ENCODE measurements at places on chromosomes 4 and X.

- no peak for DNase-seq
Measured at GRCh38 chr4:84639145-84639544, 56.2 kb downstream of the CDS1 start.

DNA sequence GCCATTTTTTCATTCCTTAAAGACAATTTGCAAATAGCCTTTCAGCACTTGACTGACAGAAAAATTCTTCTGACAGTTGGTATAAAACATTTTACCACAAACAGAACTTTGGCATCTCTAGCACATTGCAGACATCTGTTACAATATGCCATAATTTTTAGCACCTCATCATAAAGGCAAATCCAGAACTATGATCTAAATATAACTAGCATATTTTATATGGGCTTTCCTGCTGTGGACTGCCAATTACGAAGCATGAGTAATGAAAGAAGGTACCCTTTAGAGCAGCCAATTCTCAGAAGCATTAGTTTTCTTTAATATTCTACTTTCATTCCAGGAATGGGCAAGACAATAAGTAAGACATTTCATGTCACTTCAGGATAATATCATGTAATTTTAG is 647.4 kb upstream of the GALNT7 start:
- DNase-seq: no peak

- no peak for DNase-seq
Measured at GRCh38 chr4:60378010-60378409, 822.1 kb upstream of the ADGRL3 start.

GRCh38 chrX:54494989-54495813 is 833 bp downstream of the FGD1 start:
- DNase-seq: no peak

DNA sequence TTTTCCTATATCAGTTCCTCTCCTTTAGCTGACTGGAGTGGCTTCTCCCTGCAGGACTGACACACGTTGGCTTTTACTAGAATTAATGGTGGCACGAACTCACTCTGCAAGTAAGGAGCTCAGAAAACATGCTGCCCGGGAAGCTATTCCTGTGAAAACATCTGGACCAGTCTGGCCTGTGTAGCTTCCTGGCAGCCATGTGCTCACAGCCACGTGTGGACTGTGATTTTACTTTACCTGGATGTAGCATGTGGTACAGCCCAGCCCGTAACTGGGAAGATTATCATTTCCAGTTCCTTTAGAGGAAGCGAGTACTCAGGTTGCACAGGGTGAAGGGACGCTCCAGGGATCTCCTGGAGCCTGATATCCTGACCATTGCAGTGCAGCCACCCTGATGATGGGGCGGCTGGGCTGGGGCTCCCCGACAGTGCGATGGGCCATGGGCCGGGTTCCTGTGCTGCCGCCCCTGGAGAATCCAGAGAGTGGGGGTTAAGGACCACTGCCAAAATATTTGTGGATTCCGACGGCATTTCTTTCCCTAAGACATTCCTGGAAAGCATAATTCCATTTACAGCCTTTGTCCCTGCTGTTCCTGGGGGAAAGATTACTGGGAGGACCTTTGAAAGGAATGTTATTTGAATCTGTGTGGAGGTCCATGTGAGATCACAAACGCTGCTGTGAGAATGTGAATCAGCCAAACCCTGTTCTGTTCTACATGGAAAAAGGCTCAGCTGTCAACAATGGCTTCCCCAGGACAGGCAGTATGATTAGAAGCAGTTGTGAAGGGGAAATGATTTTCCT is 35.0 kb downstream of the PROM1 start:
- DNase-seq: no peak

DNA sequence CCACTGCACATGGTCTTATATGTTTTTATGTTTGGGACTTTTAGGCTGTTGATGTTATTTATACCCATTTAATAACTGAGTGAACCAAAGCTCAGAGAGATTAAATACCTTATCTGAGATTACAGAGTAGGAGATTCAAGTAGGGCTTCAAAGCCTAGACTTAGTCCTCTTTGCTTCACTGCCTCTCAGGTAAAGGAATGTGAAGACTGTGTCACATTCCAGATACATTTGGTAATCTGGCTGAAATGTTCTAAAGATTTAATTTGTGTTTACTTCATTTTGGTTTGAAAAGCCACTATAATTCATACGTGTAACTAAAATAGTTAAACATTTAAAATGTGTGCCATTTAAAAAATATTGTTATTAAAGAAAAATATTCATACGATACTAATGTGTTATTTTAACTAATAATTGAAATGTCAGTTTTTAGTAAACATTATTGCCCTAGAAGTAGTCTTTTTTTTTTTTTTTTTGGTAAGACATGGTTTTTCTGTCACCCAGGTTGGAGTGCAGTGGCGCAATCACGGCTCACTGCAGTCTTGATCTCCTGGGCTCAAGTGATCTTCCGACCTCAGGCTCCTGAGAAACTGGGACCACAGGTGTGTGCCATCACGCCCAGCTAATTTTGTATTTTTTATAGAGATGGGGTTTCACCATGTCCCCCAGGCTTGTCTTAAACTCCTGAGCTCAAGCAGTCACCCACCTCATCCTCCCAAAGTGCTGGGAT is 54.3 kb downstream of the WWC2 start:
- DNase-seq: no peak

DNA sequence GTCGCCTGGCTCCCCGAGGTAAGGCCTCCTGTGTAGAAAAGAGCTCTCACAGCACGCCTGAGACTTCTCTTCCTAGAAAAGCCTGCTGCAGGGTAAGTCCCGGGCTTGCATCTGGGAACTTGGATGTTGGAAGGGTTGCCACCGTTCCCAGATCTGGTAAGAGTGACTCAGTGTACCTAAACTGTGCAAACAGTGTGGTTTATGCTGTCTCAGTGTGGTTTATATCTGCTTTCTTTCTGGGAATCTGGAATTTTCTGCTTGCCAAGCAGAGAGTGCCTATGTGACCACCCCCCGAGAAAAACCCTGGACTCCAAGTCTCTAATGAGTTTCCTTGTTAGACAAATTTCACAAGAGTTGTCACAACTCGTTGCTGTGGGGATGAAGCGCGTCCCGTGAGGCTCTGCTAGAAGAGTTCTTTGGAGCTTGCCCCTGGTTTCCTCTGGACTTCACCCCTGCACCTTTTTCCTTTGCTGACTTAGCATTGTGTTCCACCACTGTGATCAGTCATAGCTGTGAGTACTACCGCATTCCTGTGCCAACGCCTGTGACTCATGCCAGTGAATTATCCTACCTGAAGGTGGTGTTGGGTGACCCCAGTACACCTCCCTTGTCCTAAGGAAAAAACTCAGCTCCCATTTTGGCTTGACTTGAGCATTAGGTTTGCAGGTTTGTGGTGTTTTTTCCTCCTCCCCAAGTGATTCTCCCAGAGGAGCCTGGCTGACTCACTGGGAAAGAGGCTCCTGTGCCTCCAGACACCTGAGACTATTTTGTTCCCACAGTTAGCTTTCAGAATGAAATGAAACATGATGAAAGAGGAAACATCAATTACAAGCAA is 14.5 kb downstream of the SLC2A9 start:
- DNase-seq: peak; percentile 88

DNA sequence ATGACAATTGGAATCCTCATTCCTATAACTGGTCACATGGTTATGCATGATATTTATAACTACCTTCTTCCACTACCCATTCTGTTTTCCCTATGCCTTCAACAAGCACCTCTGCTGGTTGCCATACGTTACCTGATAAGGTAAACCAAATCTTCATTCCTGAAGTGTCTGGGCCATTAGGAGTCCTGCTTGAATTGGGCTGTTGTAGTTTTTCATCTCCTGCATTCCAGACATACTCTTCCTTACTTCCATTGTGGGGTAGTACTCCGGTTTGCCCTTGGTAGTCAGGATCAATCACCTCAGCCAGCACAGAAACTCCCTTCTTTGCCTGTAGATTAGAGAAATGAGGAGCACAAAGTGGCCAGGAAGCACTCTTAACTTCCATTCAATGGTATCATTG is 109.1 kb upstream of the LANCL3 start:
- DNase-seq: no peak

DNA sequence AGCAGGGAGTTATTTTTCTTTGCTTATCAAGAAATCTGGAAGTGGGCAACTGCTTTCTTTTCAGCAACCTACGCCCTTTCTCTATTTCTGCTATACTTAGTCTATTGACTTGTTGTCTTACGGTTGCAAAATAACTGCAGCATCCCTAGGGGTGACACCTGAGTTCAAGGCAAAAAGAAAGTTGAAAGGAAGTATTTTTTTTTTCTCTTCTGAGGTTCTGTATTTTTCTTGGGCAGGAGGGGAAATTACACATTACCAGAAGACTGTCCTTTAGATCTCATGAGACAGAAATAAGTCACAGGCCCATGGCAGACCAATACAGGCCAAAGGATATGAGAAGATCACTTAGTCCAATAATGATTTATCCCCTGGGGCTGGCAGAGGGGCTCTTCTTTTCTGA is 204.7 kb upstream of the CASK start:
- no peak for DNase-seq

DNA sequence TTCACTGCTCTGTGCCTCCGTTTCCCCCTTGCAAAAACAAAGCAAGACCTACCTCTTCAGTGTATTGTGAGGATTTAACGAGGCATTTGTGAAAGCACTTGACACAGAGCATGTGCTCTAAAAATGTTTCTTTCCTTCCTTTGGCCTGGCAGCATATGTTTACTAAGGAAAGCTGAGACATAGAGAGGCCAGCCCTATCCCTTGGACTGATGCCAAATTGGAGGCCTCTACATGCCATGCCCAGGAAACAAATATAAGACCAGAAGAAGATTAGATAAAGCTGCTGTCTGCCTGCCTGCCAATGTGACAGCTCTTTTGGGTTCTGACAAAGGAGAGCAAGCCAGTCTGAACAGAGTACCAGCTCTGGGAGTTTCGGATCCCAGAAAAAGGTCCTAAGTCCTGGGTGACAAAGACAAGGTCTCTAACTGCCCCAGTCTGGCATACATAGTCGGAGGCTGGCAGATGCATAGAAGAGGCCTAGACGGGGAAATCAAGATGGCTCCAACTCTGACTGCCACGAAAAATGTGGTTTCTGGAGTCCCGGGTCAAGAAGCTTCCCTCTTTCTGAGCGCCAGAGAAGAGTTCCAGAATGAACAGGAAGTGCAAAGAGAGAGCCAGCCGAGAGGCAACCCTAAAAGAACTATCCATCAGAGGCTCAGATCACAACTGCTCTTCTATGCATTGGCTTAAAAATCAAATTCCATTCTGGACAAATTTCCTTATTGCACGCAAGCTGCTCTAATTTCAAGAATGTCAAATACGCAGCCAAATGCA is 25.8 kb downstream of the OTUD6A start:
- peak; percentile 39 for DNase-seq

DNA sequence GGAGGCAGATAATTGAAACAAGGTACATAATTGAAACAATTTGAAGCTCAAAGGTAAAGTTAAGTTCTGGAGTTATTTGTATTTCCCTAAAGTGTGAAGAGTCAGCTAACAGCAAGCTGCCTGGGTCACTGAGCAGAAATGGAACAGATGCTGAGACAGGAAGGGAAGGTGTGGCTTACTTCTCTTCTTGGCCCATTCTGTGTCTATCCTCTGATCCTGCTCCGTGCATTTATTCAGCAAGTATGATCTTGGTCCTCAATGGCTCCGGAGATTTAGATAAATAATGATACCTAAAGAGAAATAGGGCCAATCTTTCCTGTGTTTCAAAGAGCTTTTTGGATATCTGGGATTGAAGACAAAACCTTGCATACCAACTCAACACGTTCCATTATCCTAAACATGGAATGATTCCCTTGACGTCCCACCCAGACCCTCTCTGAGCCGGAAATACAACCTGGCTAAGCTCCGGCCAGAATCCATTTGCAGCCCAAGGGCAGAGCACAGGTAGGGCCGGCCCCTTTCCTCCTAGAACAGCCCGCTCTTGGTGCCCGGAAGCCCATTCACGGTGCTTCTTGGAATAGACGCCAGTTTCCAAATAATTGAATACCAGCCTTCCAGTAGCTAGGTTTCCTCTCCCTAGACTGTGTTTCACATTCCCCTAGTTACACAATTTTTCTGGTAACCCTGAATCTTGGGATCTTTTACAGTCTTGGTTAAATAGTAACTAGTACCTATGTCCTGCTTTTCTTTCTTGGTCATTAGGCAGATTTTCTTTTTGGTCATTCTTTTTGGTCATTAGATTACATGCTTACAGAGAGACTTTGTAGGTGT is 211.0 kb downstream of the NWD2 start:
- peak; percentile 69 for DNase-seq

GRCh38 chr4:40710484-40711254 is 39.1 kb upstream of the NSUN7 start:
- DNase-seq: no peak

DNA sequence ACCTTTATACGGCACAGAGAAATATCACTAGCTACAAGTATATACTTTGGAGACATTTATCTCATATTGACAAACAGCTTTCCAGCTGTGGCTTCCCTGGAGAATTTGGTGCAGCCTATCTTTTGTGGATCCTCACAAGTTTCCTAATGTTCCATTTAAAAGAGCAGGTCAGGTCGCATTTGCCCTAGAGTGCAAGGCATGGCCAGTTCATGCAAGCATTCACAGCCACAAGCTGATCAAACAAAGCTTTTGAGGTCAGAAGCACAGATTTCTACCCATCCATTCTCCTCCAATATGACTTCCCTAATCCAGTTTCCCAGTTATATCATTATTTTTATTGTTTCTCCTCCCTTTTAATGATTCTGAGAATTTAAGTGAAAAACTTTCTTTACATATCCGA is 1008.4 kb upstream of the AGA start:
- no peak for DNase-seq

DNA sequence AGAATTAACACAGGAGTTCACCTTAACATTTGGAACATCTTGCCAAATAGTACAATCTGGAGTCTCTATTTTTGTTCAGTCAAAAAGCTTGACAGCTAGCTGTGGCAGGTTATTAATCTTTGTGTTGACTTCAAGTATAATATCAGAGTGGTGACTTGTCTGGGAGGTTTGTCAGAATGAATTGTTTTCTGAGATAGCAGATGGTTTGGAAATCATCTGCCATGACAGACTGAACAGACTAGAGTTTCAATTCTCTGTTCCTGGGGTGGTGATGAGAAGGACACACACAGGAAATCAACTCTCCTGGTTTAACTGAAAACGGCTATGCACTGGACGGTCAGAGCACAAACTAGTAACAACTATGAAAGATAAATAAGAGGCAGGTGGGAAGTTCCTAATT is 203.3 kb upstream of the EMCN start:
- DNase-seq: no peak

DNA sequence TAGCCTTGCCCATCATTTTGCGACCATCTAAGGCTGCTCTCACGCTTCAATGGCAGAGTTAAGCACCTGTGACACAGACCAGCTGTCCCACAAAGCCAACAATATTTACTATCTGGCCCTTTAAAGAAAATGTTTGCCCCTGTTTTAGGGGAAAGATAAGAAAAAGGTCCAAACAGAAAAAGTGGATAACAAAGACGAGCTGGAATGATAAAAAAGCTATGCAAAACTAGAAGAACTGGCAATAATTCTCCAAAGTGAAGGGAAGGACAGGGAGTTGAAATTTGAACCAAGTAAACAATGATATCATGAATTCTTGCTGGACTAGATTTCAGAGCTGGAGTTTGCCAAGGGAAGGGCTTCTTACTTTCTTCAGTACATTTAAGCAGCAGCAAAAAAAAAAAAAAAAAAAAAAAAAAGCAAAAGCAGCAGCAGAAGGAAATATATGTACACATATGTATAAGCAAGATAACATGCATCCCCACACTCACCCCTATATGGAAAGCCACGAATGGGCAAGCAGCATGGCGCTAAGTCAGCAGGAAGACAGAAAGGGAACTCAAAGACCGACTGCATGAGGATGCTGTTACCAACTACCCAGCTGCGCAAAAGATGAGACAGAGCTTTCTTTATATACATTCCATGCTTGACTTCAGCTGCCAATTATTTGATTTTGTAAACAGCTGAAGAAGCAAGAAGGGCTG is 12.5 kb downstream of the TRAPPC2 start:
- no peak for DNase-seq

- DNase-seq: no peak
Measured at GRCh38 chrX:135489542-135489941, 30.9 kb upstream of the INTS6L start.
